ENCODE measurements at places on chromosomes 4 and X. TPM values are rescaled to one million over a fixed set of nuclear protein-coding genes. Genes with fewer than 3 reads are reported as not detected.

The CSAG2 gene
- polyA plus RNA-seq: not detected

The ARX gene
- not detected for polyA plus RNA-seq

The NKX1-1 gene
- polyA plus RNA-seq: not detected

The PFKFB1 gene
- not detected for polyA plus RNA-seq

The EGFL6 gene
- polyA plus RNA-seq: not detected

- H3K4me3 ChIP-seq: no peak overlapping the region
- no peaks in the 10 kb centered on the region for H3K36me3 ChIP-seq
- H3K4me1 ChIP-seq: no peaks in the 10 kb centered on the region
Observed at GRCh38 chr4:15427161-15427560, 672 bp upstream of the C1QTNF7 start.

- H3K27ac ChIP-seq: no peak overlapping the region
- H3K4me3 ChIP-seq: no peak overlapping the region
- H3K36me3 ChIP-seq: no peaks in the 10 kb centered on the region
- DNase-seq: no peak
- H3K27me3 ChIP-seq: no peaks in the 10 kb centered on the region
Observed at GRCh38 chr4:47831026-47831679, 6.7 kb downstream of the CORIN start.

- H3K36me3 ChIP-seq: no peaks in the 10 kb centered on the region
- peak overlapping the region; percentile 20 for H3K4me3 ChIP-seq
- no peaks in the 10 kb centered on the region for H3K27me3 ChIP-seq
- H3K4me1 ChIP-seq: peaks cover 17% of the 10 kb centered on the region
- H3K27ac ChIP-seq: peak overlapping the region; percentile 2
- DNase-seq: no peak
Observed at GRCh38 chrX:136765821-136766356, 14.8 kb downstream of the ARHGEF6 start.

DNA sequence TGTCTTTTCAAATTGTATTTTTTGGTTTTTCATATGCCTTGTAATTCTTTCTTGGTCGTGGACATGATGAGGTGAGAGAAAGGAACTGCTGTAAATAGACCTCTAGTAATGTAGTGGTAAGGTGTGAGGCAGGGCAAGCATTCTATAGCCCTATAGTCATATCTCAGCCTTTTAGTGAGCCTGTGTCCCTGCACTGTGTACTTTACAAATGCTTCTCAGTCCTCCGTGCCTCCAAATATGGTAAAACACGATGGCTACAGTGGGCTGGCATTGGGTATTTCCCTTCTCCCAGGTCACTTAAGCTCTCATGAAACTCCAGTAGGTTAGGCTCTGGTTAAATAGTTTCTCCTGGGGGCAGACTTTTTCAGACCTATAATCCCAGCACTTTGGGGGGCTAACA lies 57.9 kb upstream of the PLS3 start:
- no peaks in the 10 kb centered on the region for H3K36me3 ChIP-seq
- H3K4me3 ChIP-seq: no peak overlapping the region
- no peak for DNase-seq
- H3K27me3 ChIP-seq: no peaks in the 10 kb centered on the region
- no peaks in the 10 kb centered on the region for H3K4me1 ChIP-seq

- H3K27ac ChIP-seq: no peak overlapping the region
- H3K36me3 ChIP-seq: no peaks in the 10 kb centered on the region
- no peaks in the 10 kb centered on the region for H3K4me1 ChIP-seq
- no peak for DNase-seq
Observed at GRCh38 chrX:154724993-154725756, 25.7 kb downstream of the GAB3 start.

DNA sequence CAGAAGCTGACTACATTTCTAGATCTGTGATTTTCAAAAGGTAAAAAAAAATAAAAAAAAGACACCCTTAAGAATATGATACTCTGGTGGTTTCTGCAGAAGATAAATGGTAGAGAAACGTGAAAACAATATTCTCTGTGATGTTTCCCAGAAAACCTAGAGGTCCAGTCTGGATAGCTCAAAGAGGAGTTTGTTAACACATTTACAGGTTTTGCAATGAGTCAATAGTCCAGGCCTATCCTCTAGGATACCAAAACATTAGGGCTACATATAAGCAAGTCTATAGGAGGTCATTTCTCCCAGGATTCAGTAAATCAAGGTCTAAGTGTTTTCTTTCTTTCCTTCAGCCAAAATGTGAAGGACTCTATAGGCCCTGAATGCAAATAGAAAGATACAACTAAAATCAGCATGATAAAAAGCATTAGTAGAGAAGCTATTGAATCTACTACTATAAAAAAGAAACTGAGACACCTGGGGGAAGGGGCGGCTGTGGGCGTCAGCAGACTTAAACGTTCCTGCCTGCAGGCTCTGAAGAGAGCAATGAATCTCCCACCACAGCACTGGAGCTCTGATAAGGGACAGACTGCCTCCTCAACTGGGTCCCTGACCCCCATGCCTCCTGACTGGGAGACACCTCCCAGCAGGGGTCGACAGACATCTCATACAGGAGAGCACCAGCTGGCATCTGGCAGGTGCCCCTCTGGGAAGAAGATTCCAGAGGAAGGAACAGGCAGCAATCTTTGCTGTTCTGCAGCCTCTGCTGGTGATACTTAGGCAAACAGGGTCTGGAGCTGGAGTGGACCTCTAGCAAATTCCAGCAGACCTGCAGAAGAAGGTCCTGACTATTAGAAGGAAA lies 33.7 kb upstream of the SPP1 start:
- no peaks in the 10 kb centered on the region for H3K27me3 ChIP-seq
- H3K36me3 ChIP-seq: no peaks in the 10 kb centered on the region
- H3K4me1 ChIP-seq: no peaks in the 10 kb centered on the region
- DNase-seq: no peak
- H3K27ac ChIP-seq: no peak overlapping the region

DNA sequence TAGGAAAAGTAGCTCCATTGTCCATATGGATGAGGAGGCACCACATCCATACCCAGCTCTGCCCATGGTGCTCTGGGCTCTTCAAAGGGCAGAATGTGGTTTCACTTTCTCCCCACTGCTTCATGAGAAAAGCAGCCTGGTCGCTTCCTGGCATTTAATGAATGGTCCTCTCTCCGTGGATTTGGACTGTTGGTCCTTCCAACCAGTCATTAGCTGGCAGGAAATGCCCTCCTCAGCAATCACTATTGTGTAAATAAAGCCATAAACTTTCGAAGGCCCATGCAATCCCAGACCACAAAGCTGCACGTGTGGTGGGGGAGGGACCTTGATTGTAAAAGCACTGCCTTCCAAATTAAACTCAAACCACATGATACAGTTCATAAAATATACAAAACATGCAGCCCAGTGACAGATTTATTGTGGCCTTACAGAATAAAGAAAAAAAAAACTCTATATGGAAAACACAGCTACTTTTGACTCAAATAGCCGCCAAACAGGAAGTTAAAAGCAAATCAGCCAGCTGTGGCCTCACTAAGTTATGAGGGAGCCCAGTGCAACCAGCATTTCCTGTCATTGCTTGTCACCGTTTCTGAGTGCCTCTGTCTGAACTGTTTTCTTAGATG lies 8.1 kb downstream of the MBNL3 start:
- peak overlapping the region; percentile 58 for H3K4me3 ChIP-seq
- H3K27me3 ChIP-seq: no peaks in the 10 kb centered on the region
- peak overlapping the region; percentile 69 for H3K27ac ChIP-seq
- H3K4me1 ChIP-seq: peaks cover 23% of the 10 kb centered on the region
- H3K36me3 ChIP-seq: no peaks in the 10 kb centered on the region

DNA sequence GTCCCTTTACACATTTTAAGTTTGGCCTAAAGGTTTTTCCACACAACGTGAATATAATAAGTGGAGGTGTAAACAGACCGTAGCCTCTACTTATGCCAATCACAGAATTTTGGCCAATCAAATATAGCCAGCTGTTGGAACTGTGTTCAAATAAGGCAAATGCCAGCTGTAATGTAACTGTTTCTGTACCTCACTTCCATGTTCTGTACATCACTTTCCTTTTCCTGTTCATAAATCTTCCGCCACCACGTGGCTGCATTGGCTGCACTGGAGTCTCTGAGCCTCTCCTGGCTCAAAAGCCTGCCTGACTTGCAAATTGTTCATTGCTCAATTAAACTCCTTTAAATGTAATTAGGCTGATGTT lies 105.1 kb upstream of the SMIM31 start:
- no peaks in the 10 kb centered on the region for H3K27me3 ChIP-seq
- no peaks in the 10 kb centered on the region for H3K36me3 ChIP-seq
- no peaks in the 10 kb centered on the region for H3K4me1 ChIP-seq
- no peak overlapping the region for H3K27ac ChIP-seq
- H3K4me3 ChIP-seq: no peak overlapping the region
- no peak for DNase-seq

DNA sequence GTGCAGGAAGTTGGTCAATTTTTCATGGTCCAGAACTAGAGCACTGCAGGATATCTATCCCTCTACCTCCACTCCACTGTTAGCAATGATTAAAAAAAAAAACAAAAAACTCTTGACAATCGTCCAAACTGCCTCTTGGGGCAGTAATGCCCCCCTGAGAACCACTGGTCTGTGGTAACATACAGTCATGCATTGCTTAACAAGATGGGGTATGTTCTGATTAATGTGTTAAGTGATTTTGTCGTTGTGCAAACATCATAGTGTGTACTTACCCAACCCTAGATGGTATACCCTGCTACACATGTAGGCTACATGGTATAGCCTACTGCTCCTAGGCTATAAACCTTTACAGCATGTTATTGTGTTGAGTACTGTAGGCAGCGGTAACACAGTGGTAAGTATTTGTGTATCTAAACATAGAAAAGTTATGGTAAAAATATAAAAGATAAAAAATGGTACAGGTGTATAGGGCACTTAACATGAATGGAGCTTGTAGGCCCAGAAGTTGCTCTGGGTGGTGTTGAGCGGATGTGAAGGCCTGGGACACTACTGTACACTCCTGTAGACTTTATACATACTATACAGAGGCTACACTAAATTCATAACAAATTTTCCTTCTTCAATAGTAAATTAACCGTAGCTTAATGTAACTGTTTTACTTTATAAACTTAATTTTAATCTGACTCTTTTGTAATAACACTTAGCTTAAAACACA lies 34.1 kb downstream of the ART3 start:
- H3K4me3 ChIP-seq: no peak overlapping the region
- no peaks in the 10 kb centered on the region for H3K27me3 ChIP-seq
- DNase-seq: no peak
- H3K27ac ChIP-seq: no peak overlapping the region
- no peaks in the 10 kb centered on the region for H3K4me1 ChIP-seq

DNA sequence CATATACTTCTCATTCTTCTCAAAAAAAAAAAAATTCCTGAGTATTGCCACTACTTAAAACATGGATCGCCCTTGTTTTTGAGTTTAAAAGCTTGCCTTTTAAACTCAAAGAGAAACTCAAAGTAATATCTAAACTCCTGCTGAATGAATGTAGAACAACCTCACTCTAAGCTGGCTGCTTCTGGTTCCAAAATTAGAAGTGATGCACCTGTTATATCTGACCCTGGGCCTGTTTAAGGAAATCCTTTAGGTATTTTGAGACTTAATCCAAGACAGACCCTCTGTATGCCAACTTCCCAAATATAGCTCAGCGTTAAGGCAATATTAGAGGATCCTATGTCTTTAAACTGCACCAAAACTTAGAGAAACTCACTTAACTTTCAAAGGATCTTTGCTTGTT lies 1.8 kb upstream of the OTUD4 start:
- no peaks in the 10 kb centered on the region for H3K36me3 ChIP-seq
- H3K4me3 ChIP-seq: no peak overlapping the region
- H3K4me1 ChIP-seq: peaks cover 10% of the 10 kb centered on the region
- H3K27ac ChIP-seq: no peak overlapping the region
- no peaks in the 10 kb centered on the region for H3K27me3 ChIP-seq

DNA sequence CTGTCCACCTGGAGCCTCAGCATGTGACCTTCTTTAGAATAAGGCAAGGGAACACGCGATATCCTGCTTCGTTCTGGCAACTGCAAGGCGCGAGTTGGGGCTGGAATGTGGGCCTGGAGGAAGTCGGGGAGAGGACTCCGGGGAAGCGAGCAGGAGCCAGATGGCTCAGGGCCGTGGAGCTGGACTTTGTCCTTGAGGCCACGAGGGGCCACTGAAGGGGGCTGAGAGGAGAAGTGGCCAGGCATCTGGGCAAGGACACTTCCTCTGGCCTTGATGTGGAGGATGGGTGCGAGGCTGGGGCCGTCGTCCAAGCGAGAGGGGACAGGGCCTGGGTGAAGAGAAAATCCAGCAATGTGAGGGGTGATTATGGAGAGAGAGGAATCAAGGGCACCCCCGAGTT lies 12.2 kb upstream of the DUSP9 start:
- H3K27me3 ChIP-seq: no peaks in the 10 kb centered on the region
- DNase-seq: no peak
- no peaks in the 10 kb centered on the region for H3K36me3 ChIP-seq
- no peaks in the 10 kb centered on the region for H3K4me1 ChIP-seq
- H3K27ac ChIP-seq: no peak overlapping the region

DNA sequence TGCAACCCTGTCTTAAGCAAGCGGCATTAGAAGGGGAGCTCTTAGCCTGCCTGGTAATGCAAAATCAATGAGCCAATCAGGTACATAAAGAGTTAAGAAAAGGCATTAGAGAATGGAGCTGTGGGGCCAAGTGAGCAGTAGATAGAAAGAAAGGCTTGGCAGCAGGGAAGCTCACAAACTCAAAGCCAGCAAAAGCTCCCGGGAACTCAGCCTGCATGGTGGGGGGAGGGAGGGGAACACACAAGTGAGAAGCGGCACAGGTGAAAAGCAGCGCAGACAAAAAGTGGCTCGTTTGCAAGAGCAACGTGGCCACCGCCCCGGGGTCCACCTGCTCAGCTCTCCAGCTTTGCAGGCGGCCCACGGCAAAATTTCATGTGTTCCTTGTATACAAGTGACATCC lies 818.5 kb downstream of the FAM133A start:
- no peaks in the 10 kb centered on the region for H3K4me1 ChIP-seq
- no peak overlapping the region for H3K27ac ChIP-seq
- no peaks in the 10 kb centered on the region for H3K27me3 ChIP-seq
- no peak overlapping the region for H3K4me3 ChIP-seq
- no peaks in the 10 kb centered on the region for H3K36me3 ChIP-seq

DNA sequence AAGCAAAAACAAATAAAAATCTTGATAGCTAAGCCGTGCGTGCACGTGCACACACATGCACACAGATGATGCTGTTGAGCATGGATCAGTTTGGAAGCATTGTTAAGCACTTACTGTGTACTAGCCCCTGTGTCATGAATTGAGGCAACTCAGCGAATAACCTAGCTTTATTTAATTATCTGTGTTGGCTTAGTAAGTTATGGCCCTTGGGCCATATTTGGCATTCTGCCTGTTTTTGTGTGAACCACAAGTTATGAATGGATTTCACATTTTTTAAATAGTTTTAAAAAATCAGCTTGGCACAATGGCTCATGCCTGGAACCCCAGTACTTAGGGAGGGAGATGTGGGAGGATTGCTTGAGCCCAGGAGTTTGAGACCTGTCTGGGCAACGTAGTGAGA lies 113.6 kb upstream of the CBLL2 start:
- DNase-seq: no peak
- no peak overlapping the region for H3K27ac ChIP-seq

DNA sequence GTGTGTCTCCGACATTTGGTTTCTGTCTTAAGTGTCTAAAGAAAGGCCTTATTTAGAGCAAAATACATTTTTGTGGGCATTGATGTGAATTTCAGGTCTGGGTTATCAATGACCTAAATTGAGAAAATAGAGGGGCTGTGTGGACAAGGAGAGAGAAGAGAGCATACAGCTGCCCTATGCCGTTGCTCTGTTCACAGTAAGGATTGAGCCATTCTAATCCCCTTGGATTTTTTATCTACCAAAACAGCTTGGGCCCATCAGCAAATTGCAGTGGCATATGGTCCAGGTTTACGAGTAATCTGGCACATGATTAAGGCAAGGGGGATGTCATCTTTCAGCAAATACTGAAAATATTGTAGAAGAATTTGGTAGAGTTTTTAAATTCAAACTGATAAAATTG lies 210.2 kb downstream of the ANTXR2 start:
- no peaks in the 10 kb centered on the region for H3K27me3 ChIP-seq
- no peak for DNase-seq
- no peaks in the 10 kb centered on the region for H3K36me3 ChIP-seq
- H3K4me1 ChIP-seq: no peaks in the 10 kb centered on the region
